Stimulated activated CD8-positive, alpha-beta memory T cell treated with anti-CD3 and anti-CD28 coated beads, Interleukin-2, amount 100 ng/mL, for 1 hour (primary cell): ENCODE measurements at places on chromosomes 4 and X.

GRCh38 chrX:149010013-149010852, 494.9 kb downstream of the IDS start:
- no peak for DNase-seq

DNA sequence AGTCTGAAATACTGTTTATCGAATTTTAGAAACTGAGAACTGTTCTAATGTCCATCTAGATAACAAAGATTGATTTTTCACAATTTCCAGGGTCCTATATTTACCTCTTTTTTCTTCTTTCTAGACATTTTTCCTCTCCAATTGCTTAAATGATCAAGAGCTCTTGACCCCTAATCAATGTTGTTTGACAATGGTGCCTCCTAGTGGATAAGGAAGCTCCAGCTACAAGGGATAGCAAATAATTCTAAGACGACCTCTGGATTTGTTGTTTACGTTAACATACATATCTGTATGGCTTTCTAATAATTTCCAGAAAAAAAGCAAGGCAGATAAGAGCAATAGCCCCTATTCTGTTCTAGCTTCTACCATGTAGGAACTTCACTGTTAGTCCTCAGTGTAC, 35.8 kb downstream of the GPR82 start:
- no peak for DNase-seq

DNA sequence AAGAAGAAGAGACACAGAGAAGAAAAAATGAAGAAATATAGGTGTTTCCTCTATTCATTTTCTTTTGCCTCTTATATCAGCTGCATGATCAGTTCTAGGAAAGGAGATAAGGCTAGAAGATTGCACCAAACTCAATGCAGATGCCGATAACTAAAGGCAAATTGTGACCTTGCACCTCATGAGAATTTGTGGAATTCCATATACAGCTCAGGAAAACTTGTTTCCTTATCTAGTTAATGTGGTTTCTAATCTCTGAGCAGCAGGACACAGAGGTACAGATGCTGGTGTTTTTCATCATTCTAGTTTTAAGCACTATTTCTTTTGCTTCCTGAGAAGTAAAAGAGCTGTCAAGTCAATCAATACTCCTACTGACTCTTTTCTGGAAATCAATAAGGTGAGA, 104.6 kb upstream of the NWD2 start:
- no peak for DNase-seq

DNA sequence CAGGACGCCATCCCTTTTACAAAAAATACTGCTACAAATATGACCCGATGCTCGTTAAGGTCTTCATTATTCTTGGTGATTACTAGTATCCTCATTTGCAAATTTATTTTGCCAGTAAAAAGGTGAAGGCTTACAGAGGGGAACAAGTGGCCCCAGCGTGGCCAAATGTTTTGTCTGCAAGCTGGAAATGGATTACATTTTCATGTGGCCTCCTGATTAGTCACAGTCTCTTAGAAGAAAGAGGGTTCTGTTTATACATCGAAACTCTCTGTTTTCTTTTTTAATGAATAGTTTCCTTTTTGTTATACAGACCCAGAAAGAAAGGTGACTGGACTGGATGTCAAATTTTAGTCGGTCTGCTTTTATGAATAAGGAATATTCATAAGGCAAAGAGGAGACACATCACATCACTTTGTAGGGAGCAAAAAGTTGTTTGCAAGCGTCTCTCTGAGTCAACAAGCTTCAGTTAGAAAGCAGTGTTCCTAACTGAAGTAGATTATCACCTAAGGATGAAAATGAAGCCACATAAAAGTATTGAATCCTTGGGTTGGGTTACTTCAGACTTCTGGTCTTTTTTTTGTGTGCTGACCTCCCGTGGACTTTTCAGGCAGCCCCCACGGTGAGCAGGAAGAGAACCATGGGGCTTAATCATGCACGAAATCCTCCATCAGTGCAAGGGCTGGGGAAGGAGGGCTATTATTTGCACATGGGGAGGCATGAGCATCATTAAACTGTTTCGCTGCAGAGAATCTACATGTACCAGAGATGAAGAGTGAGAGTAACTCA, 125.6 kb downstream of the ARSF start:
- no peak for DNase-seq

DNA sequence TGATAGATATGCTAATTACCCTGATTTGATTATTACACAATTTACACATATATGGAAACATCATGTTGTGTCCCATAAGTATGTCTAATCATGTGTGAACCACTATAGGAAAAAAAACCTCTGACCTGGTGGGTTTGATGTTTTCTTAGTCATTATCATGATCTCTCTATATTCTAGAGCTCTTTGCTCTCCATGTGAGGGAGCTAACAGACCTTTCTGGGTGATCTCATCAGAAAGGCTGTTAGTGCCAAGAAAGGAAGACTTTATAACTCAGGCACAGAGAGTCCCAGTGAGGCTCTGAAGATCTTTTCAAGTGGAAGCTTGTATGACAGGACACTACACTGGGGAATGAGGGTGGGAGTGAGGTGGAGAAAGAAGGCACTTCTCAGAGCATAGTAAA, 527.7 kb upstream of the MAGEB2 start:
- no peak for DNase-seq

GRCh38 chr4:75623026-75623425, 7.3 kb downstream of the CDKL2 start:
- no peak for DNase-seq

DNA sequence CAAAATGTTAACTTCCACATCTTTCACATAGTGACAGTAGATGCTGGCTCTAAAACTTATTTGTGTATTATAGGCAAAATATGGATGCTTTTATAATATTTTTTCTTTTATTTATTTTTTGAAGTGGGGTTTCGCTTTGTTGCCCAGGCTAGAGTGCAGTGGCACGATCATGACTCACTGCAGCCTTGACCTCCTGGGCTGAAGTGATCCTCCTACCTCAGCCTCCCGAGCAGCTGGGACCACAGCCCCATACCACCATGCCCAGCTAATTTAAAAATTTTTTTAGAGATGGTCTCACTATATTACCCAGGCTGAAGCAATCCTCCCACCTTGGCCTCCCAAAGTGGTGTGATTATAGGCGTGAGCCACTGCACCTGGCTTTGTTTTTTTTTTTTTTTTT, 48.6 kb downstream of the ZFX start:
- DNase-seq: no peak

DNA sequence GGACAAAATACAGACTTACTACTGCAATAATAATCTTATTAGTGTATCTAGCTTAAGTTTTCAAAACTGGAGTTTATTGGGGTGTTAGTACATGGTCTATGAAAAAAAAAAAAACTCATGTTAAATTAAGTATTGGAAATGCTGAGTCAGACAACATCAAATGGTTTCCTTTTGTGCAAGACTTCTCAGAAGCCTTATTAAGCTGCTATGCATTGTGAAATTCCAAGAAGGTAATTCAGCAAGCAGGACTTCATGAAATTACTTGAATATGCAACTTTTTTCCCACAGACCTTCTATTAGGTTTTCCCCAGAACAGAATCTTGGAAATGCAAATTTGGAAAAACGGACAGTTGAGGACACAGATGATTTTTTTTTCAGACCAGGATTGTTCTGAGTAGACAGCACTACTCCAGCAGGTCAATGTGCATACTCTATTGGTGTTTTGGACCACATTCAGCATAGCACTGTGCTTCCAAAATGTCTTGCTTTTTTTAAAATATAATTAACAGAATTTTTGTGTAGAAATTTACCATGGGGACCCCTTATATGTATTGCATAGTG, 568.8 kb upstream of the TENM3 start:
- no peak for DNase-seq

DNA sequence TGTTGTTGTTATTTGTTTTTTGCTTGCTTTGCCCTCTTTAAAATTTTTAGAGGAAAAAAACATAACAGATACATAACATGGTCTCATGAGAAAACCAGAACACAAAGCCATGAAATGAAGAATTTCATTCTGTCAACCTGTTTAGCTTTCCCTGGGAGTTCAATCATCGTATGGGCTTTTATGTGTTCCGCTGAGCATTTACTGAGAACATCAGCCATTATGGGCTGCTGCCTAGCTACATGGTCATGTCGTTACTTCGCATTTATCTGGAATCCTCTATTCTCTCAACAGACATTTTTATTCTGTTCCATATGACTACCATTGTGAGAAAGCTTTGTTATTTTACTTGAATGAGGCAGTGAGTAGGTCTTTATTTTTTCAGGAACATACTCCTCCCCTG, 51.4 kb downstream of the NDST3 start:
- no peak for DNase-seq

DNA sequence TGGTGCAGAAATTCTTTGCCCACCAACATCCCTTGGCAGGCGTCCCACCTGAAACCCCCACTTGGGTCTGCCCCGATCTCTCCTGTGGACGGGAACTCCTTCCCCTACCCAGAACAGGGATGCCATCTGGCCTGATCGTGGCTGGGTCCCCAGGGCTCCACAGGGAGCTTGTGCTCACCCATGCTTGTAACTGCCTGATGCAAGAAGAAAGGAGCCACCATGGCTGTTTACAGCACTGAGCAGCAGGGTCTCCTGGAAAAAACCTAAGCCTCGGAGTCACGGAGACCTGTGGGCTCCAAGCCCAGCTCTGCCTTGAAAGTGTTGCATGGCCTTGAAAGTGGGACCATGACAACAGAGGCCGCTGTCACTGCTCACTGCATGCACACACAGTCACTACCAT, 101.5 kb upstream of the AFAP1 start:
- DNase-seq: no peak

GRCh38 chrX:20240201-20240600, 26.5 kb downstream of the RPS6KA3 start:
- DNase-seq: no peak

GRCh38 chr4:25922812-25923369, 8.9 kb downstream of the SMIM20 start:
- no peak for DNase-seq

DNA sequence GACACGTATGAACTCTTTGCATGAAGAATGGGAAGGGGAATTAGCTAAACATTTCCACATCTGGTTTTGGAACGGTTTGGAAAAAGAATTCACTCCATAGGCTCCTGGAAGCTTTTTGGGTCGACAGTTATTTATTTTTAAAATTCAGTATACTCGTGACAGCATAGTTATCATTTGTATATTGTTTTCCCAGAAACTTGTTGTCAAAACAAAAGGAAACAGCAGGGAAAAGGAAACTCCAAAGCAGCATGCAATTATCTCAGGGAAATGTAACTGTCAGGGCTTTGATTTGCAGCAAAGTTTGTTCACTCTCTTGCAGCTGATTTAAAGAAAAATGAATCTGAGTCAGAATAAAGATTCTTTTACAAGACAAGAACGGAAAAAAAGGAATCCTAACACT, 86.5 kb downstream of the PLAC1 start:
- no peak for DNase-seq

DNA sequence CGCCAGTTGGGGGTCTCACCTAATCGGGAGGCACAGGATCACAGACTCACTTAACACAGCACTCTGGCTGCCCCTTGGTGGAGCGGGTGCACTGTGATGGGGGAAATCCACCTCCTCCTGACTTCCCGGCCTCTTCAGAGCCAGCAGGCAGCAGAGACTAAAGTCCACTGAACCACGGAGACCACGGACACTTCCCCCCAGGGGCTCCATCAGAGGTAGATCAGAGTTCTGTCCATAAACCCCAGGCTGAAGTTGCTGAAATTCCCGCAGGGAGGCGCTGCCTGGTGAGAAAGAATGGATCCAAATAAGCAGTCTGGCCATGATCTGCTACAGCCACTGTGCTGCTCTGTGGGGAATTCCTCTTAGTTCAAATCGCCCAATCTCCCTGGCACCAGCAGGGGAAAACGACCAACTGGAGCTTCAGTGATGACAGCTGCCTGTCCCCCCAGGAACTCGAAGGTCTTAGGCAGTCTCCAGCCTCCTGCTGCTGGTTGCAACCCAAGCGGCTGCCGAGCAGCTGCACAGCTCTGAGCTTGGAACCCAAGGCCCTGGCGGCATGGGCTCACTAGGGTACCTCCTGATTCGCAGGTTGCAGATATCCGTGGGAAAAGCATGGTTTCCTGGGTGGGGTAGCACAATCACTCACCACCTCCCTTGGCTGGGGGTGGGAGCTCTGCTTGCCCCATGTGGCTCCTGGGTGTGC, 106.9 kb upstream of the DCAF12L2 start:
- no peak for DNase-seq

DNA sequence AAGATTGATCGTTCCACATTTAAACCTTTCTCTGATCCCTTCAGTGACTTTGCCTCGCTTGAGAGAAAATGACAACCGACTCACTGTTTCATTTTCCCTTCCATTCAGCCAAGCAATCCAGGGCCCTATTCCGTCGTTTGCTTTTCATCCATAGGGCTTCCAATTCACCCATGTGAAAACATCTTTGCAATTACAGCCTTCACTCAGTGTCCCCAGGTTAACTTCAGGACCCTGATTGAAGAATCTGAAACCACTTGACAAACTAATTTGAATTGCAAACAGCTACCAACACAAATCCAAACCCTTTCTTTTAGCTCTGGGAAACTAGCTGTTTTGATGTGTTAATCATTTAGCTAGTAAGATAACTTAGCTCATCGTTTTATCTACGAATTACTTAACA, 120.2 kb upstream of the FAM9C start:
- DNase-seq: no peak

DNA sequence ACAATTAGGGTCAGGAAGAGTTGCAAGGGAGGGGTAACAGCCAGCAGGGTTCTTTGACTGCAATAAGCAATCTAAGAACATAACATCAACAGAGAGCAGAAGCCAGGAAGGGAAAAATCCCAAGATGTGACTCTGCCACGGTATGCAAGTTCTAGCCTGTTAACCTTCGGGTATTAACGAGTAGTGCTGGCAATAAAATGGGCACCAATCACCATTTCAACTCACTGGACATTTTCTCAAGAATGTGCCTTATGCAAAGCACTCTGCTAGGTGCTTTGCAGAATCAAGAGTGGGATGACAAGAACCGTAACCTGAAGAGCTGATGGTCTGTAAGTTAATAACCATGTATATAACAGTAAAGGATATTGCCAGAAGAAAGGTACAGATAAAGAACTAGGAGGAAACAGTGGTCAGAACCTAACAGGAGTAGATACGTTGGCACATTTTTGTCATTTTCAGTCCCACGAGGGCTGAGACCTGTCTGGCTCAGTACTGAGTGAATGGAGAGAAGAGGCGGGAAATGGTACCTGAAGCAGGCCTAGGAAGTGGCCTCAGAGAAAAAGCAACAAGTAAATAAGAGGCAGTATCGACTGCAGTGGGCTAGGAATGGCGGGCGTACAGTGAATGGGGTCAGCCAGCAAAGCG, 2.7 kb downstream of the ELOVL6 start:
- no peak for DNase-seq
